Activated T-helper 1 cell treated with anti-CD3 and anti-CD28 coated beads, Interleukin-2, amount 50 U/mL, for 16 hours (primary cell): ENCODE measurements at places on chromosomes 12 and 14.

DNA sequence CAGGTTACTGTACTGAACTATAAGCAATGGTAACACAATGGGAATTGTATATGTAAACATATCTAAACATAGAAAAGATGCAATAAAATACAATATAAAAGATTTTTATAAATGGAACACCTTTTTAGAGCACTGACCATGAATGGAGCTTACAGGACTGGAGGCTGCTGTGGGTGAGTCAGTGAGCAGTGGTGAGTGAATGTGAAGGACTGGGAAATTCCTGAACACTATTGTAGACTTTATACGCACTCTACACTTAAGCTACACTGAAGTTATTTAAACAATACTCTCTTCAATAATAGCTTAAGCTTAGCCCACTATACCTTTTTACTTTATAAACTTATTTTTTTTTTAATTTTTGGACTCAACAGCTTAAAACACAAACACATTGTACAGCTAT, 313.5 kb downstream of the KCNC2 start:
- DNase-seq: no peak

DNA sequence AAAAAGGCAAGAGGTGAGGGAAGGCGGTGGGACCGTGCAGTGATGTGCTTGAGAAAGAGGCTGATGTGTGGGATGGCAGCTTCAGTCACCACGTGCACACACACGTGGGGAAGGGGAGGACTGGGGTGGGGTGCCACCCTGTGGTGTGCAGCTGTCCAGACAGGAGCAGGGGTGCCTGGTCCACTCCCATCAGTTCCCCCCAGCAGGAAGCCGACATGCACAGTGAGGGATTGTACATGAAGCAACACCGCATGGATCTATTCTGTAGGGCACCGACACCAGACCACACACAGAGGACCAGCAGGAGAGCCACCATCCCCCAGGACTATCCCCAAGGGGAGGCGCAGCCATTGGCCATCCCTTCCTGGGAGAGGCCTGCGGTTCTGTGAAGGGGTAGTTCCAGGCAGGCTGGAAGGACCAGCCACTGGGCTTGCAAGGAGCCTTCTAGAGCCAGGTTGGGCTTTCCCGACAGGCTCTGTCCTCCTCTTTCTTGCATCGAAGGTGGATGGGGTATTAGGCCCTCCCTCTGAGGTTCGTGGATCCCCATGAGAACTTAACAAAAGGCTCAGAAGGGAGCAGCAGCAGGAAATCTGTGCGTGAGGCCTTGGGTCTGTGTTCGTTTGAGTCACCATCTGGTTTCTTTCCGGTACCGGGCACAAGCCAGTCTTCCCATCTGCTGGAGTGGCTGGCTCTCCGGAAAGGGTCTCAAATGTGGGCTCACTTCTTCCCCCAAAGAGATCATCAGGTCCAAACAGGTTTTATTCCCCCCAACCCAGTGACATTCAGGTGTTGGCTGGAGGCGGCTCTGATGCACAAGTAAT, 59.8 kb downstream of the PLEKHG3 start:
- no peak for DNase-seq

- no peak for DNase-seq
Measured at GRCh38 chr14:65709576-65709975, 297.0 kb downstream of the FUT8 start.

GRCh38 chr14:82387699-82388098, 854.0 kb upstream of the SEL1L start:
- no peak for DNase-seq

GRCh38 chr14:52220924-52221811, 46.3 kb upstream of the PTGDR start:
- DNase-seq: no peak

GRCh38 chr14:92026548-92027190, 13.2 kb downstream of the TRIP11 start:
- DNase-seq: no peak

GRCh38 chr12:80087486-80088213, 11.7 kb upstream of the OTOGL start:
- no peak for DNase-seq

- DNase-seq: no peak
Measured at GRCh38 chr12:27237790-27238771, 6.0 kb upstream of the STK38L start.

DNA sequence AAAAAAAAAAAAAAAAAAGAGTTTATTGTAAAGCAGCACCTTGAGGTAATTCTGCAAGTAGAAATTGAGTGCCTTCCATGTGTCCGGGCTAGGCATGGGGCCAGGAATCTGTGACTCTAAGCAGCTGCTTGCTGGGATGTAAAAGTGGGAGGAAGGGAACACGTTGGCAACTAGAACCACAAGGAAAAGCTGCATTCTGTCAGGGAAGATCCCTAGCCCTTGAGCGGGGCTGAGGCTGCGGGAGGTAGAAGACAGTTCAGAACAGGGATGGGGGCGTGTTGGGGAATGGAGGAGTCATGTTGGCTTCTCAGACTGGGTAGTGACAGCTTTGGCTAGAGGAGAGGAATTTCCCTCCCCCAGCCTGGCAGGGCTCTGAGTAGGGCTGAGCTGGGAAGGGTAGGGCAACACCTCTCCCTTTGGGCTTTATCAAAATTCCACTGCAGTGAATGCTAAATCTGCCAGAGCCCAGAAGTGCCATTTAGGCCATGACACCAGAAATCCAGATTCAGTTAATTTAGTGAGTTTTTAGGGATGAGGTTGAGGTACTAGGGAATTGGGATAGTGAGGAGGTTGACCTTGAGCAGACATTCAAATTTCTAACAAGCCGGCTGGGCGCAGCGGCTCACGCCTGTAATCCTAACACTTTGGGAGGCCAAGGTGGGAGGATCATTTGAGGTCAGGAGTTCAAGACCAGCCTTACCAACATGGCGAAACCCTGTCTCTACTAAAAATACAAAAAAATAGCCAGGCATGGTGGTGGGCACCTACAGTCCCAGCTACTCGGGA, 3.4 kb upstream of the TRAFD1 start:
- no peak for DNase-seq

DNA sequence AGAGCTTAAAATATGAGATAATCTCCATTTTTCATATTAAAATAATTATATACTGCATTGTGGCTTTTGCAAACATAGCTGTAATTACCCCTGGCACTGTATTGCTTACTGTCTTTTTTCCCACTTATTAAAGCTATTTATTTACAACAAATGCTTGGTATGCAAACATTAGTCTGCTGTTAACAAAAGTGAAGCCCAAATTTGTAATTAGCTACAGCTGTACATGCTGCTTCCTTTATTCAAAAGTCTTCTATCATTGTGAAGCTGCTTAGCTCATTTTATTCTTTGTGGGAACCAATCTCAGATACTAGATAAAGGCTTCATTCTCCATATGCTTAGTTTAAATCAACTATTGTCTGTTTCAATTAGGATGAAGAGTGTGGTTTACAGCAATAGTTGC, 425.8 kb upstream of the FOXG1 start:
- DNase-seq: no peak

DNA sequence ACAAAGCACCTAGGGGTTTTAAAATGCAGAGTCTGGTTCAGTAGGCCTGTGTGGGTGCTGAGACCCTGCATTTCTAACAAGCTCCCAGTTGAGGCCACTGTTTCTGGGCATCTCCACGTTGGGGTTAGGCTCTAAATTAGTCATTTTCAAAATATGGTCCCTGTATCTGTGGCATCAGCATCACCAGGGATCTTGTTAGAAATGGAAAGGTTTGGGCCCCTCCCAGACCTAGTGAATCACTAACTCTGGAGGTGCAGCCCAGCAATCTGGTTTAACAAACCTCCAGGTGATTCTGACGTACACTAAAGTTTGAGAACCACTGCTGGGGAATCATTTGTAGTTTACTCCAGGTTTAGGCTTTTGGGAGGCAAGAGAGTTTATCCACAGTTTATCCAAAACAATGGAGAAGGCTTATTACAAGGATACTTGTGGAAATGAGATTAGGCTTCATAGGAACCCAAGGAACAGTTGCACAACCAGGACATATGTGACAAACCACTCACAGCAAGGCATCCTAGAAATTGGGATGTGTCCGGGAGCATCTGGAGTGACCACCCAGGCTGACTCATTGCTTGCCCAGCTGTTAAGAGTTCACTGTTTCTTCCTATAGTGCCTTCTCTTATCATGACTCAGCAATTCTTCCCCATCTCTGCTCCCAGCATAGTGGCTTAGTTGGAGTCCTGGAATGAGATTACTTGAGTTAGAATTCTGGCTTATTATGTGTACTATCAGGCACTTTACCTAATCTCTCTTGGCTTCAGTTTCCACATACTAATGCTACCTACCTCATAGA, 71.6 kb upstream of the STXBP6 start:
- no peak for DNase-seq

- DNase-seq: no peak
Measured at GRCh38 chr14:51084507-51084906, 10.4 kb downstream of the TRIM9 start.

DNA sequence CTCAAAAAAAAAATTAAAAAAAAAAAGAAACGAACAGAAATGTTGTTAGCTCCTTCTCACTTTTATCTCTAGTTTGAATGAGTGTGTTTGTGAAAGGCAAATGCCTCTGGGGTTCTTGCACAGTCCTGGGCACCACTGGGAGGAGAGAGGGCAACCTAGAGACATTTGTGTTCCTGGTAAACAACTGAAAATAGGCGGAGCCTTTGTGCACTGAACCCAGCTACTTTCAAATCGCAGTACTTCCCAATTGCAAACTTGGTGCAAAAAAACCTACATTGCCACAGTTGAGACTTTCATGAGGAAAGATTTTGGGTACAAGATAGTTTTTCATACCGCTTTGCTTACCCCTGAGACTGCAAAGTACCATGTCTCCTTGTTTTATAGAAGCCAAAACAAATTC, 430.0 kb downstream of the ZFP36L1 start:
- no peak for DNase-seq

DNA sequence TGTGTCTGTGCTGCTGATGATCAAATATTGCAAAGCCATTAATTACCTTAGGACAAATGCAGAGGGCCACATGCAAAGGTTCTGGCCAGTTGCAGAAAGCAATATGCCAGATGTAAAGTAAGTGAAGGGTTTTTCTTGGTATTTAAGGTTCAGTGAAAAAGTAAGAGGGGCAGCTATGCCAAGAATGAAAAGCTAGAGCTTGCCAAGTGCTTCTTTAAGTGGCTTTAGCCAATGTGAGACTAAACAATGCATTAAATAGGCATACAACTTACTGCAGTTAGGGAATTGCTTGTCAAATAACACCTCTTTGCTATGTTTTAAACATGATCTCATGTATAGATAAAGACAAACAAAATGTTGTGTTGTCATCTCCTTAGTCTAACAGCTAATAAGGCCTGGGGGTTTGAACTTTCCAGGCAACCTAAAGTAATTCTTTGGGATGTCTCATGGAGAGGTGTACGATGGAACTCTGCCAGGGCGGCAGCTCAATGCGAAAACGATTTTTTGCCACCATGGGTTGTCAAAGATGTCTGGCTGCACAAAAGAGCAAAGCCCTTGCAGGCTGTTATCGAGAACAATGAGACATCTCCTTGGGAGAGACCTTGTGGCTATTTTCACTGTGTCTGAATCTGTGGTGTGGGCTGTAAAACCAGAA, 12.0 kb downstream of the IGF1 start:
- DNase-seq: no peak

DNA sequence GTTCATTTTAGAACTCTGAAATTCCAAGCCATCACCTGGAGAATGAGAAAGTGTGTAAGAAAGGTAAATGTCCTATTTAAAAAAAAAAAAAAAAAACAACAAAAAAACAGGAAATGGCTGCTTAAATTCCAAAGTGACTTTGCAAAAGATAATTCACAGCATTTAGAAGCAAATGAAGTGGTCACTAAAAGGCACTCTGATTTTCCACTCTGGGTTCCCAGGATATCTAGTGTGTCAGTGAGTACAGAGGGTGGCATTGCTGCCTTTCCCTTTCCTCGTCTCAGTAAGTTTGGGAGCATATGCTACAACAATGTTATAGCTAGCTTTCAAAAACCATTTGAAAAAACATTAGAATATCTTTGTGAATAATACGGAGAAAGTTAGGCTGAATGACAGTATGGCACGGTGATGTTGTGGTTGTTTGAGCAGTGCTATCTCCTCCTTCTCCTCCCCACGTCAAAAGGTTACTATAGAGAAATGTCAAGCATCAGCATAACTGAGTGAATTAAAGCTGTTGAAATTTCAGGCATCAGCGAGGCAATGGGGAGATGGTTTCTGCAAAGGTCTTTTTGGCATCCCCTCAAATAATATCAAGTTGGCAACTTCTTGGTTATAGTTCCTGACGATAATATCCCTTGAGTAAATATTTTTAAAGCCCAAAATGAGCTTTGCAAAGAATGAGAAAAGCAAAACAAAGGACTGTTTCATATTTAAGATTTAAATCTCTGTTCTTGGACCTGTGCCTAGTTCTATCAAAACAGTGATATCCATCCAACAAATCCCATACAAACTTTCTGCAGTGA, 164.5 kb upstream of the E2F7 start:
- no peak for DNase-seq

GRCh38 chr14:28382444-28383190, 384.0 kb upstream of the FOXG1 start:
- DNase-seq: no peak

DNA sequence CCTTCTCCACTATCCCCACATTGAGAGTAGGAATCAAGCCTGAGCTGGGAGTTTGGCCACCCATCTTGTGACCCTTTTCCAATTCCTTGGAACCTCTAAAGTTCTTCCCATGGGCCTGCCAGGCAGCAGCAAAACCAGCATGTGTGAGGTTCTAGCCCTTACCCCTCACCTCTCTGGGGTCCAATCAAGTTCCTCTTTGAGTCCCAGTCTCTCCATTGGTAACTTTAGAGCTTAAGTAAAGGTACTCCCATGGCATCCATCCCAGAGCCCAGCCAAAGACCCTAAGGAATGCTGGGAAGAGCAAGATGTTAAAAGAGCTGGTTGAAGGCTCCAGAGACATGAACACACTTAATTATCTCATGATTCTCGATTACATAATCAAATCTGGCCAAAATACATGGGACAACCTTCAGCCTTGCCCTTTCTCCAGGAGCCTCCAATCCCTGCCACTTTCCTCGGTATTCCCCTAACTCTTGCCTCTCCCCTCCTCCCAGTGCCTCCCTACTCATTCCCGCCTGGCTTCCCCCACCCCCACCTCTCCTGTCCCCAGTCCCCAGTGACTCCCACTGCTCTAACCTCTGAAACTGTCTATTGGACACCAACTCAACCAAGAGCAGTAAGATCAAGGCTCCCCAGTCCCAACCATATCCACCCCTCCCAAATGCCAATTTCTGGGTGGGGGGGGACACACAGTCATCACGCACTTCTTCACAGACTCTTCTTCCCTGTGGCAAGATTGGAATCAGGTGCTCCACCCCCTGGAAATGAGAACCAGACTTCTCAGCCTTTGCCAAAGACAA, 4.8 kb upstream of the TNS2 start:
- no peak for DNase-seq

DNA sequence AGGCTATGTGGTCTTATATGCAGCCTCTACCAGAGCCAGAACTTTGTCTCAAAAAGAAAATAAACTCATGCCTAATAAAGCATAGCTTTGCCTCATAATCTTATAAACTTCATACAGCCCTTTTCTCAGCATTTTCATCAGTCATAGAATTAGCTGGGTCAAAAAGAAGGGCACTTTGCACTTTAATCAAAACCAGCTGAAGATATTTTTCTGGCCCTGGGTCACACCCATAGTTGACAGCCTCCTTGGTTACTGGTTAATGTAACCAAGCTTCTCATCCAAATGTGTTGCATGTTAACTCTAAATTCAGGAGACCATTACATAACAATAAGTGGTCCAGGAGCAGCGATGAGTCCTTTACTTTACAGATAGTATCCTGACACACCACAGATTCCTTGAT, 558.2 kb downstream of the FLRT2 start:
- DNase-seq: no peak

GRCh38 chr12:113472191-113473121, 785 bp upstream of the LHX5 start:
- DNase-seq: no peak
